ENCODE measurements at places on chromosomes 12 and 14.

DNA sequence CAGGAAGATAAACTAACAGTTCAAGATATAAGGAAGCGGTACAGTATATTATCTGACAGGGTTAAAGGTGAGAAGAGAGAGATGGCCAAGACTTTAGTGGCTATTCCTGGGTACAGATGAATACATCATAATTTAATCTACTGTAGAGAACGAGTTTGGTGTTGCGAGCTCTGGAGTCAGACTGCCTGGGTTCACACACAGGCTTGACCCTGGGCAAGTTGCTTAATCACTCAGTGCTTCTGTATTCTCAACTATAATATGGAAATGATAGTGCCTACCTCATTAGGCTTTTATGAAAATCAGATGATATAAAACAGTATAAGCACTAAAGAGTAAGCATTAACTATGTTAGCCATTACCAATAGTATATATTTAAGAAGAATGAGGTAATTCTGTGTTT is 3.5 kb downstream of the PPM1H start:
- no peak for DNase-seq

DNA sequence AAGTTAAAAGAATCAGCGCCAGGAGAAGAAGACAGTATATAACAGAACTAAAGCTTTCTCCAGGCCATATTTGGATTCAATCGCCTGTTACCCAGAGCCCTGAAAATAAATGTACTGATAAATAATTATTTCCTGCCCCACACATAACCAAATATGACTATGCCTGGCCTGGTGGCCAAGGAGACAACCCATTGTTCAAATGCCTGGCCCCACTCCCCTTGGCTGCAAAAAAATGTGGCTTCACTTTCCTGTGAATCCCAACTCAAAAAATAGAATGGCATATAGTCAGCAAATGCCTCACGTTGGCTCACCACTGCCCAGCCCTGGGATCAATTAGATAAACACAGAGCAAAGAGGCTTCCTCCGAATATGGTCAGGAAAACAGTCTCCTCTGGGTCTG is 472.1 kb downstream of the BCL11B start:
- peak; percentile 4 for DNase-seq

DNA sequence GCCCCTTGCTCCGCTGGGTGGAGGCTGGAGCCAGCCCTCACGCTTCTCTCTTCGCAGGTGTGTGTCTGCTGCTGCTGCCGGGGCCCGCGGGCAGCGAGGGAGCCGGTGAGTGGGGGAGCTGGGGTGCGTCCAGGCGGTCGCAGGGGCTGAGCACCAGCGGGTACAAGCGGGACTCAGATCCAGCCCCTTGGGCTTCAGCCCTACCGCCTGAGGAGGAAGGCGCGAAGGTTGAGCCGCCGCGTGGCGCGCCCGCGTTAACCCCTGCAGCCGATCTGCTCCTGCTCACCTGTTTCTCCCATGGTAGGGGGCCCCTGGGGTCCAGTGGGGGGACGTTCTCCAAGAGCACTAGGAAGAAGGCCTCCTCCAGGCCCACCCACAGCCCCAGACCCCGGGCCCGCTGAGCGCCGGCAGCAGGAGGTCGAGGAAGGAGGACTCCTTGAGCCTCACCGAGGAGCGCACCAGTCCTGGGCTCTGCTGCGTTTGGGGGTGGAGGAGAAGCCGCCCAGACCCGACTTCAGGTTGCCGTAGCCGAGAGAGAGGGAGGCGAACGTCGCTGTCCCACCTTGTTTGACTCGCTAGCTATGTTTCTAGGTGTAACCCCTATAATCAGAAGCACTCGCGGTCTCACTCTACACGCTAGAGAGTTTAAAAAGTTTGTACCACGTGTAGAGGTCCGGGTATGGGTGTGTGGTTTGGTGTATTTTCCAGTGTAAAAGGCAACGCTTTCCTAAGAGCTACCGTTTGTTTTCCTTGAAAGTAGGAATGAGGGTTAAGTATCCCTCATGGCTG is 834 bp downstream of the COCH start:
- DNase-seq, result no peak

GRCh38 chr14:55387121-55387520 is 24.5 kb downstream of the ATG14 start:
- no peak for DNase-seq

GRCh38 chr12:116277467-116278278 is at the start of gene MED13L:
MED13L (minus strand) TSS chr12:116277693; CDS start chr12:116277131, 562 bp downstream.
- peak; percentile 98 for DNase-seq

DNA sequence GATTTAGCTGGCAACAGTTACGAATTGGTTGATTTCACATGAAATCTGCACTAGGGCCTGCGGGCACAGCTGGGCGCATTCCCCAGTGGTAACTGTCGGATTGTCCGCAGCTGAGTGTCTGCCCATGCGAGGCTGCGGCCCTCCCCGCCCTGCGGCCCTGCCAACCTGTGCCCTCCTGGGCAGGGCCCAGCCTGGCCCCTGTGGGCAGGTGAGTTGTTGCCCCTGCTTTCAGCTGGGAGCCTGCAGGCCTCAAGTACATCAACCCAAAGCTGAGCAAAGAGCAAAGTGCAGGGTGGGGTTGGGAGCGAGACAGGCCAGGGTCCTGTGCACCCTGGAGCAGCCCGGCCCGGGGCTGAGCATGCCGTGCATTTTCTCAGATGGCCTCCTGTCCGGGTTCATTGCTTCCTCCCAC is 89.1 kb downstream of the ADGRD1 start:
- DNase-seq, result no peak

- DNase-seq, result peak; percentile 22
These were observed 9.8 kb downstream of the CCER1 start for GRCh38 chr12:90945070-90945649.

DNA sequence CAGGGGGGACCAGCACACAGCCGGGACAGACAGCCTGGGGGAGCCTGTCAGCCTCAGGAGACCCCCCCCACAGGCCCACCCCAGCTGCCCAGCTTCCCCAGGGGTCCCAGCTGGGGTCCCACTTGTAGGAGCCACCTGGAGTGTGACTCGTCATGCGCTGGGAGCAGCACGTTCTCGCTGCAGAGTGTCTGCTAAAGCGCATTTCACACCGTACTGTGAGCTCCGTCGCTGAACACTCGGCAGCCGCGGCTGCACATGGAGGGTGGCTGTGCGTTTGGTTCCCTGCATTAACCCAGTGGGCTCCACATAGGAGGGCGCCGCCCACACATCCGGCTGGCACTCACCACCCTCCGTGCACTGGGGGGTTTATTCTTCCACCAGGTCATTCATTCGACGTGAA is 56.7 kb downstream of the FBRSL1 start:
- DNase-seq, result no peak

DNA sequence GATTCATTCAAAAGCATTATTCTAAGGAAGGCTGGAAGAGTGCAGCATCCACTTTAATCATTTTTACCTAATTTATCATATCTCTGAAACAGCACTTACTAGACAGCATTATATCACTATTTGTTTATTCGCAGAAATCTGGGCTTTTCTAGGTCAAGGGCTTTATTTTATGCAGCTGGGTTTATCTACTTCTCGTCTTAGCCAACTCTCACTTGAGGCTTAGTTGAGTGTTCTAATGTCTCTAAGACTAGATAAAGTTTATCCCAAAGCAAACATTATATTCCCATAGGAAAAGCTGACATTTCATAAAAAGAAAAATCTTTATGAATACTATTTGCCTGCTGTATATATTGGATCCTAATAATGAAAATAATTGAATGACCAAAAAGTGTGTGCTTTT is 720.8 kb upstream of the FLRT2 start:
- DNase-seq, result no peak

- DNase-seq, result no peak
These were observed 315.7 kb downstream of the SLC16A7 start for GRCh38 chr12:59911516-59911915.

DNA sequence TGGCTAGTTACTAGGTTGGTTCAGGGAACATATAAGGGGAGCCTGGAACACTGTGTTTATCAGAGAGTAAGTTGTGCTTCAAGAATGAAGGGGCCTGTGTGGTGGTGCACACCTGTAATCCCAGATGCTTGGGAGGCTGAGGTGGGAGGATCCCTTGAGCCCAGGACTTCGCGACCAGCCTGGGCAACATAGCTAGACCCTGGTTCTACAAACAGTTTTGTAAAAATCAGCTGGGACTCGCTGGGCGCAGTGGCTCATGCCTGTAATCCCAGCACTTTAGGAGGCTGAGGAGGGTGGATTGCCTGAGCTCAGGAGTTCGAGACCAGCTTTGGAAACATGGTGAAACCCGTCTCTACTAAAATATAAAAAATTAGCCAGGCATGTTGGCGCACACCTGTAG is 42.1 kb upstream of the GPR132 start:
- DNase-seq, result no peak

GRCh38 chr14:88983755-88984154 is 159.3 kb downstream of the TTC8 start:
- peak; percentile 88 for DNase-seq

- DNase-seq, result no peak
These were observed 56.8 kb upstream of the TSPAN9 start for GRCh38 chr12:3020399-3020798.

GRCh38 chr14:21525571-21525961 is 580 bp downstream of the SALL2 start:
- DNase-seq, result no peak

GRCh38 chr12:1811281-1811947 is 9.0 kb upstream of the LRTM2 start:
- DNase-seq, result no peak

- DNase-seq, result peak; percentile 93
These were observed 114.8 kb upstream of the FLRT2 start for GRCh38 chr14:85415015-85415712.

GRCh38 chr12:119624966-119625365 is 31.4 kb downstream of the TMEM233 start:
- no peak for DNase-seq

- DNase-seq, result no peak
These were observed 10.0 kb upstream of the NRIP2 start for GRCh38 chr12:2844786-2845185.

GRCh38 chr12:130932061-130932930 is 21.4 kb upstream of the ADGRD1 start:
- peak; percentile 27 for DNase-seq

DNA sequence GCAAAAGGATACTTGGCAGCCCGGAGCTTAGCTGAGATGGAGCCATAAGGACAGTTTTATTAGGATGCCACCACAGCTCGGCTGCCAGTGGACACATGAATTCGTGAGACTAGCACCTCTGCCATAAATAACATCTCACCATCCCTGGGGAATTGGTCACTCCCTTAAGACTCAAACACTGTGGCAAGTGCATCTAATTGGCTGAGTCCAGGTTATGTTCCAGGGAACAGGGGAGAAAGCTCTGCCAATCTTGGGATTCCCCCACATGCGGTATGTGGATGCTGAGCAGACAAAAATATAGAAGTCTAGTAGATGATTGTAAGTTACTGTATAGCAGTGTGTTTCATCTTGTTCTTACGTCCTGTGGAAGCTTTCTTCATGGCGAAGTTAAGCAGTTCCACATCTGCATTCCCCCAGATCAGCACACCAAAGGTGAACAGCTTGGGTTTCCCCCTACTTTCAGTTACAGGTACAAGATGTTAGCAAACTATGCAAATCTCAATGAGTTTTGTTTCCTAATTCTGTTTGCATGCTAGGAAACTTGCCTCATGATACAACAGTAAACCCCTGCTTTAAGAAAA is 131.1 kb downstream of the ETV6 start:
- DNase-seq, result no peak

DNA sequence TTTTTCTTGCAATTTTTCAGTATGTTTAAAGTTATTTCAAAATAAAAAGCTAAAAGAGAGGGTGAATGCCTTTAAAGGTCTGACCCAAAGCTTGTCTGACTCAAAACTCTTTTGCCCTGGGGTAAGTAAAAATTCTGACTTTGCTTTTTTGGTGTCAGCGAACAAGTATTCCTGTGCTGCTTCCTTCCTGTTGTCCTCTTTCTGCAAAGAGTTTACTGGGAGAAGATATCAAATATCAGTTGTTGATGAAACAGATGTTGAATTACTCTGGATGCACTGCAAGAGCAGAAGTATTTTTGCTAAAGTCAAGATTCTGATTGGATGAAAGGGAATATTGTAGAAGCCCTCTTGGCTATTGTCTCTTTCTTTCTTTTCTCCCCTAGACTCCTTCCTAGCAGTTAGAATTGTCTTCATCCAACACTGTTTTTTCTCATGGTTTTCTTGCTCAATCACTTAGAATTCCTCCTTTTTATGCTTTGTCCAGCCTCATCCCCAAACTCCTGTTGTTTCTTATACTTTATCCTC is 62.0 kb downstream of the DACT1 start:
- DNase-seq, result no peak

GRCh38 chr14:65297744-65298143 is 114.8 kb upstream of the FUT8 start:
- DNase-seq, result no peak

GRCh38 chr12:129961091-129961490 is 57.3 kb upstream of the TMEM132D start:
- DNase-seq, result no peak

- no peak for DNase-seq
These were observed 175.3 kb downstream of the KIF26A start for GRCh38 chr14:104313674-104314073.

DNA sequence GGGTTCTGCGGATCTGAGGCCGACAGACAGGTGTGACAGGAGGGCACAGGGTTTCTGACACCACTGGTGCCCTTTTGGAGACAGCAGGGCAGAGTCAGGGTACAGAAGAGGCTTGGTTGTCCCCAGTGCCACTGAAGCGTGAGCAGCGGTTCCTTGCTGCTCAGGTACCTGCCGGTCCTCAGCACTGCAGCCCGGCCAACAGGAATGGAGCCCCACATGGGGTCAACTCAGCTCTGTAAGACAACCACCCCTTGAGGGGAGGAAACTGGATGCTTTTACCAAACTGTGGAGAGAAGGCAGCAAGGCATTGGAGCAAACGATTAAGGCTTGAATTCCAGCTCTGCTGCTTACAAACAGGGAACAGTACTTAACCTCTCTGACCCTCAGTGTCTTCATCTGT is 246.4 kb upstream of the NOS1 start:
- DNase-seq, result no peak

DNA sequence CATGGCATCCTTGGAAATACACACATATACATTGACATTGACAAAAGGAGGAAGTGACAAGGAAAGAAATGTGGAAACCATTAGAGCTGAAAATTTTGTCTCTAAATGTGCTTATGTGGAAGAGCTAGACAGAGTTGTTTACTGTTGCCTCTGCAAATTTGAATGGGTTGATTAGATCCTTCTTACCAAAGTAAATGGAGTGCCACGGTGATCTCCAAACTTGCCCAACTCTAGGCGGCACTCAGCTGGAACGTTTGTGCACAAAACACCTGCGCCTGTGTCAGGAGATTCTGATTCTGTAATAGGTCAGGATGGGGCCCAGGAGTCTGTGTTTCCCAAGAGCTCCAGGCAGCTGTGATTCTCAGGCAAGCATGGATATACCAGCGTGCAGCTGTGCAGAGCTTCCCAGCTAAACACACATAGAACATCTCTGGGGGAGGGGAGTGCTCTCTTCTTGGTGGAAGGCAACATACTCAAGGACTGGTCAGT is 77.8 kb upstream of the BDKRB2 start:
- no peak for DNase-seq

- DNase-seq, result no peak
These were observed 124.5 kb upstream of the USP15 start for GRCh38 chr12:62135553-62136200.

Measured in AG08395 (cell line).